Hippocampal formation (tissue), 2 donors: ENCODE measurements at places on chromosomes 7 and 10.
A peak's percentile ranks its signal among the peaks of the same experiment; 100 is the strongest.

GRCh38 chr10:116740971-116741370 lies 1.4 kb downstream of the HSPA12A start:
- DNase-seq, result no peak

DNA sequence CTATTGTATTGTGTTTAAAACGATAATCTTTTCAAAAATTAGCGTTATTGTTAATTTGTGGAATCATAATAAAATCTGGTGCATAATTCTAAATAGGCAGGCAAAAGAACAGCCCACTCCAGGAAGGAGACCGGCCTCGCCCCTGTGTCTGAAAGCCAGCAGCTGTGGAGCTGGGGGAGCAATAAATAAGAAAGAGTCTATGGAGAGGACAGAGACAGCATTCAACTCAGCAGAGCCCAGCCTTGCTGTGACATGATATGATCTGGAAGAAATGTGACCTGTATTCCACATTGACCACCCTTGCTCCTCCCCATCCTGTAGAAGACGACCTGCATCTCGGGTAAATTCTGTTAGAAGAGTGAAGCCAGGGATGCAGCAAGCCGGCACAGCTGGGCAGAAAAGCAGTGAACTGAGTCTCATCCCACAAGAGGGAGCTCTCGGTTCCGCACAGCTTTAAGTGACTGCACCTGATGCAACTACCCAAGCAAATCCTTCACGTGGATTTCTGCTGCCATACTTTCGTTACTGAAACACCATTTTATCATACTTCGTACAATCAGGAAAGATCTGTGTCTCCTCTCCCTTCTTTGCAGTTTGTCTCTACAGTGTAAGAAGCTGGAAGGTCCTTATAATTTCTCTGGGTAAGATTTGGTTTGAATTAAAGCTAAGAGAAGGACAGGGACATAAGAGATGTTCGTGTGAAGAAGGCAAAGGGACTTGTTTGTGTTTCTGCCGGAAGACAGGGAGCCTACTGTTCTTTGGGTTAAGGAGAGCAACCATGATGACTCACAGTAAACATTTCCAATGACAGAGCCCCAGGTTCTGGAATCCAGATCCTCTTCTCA lies 427.1 kb downstream of the GPAM start:
- peak; percentile 4 for DNase-seq

GRCh38 chr10:101464599-101464998 lies 110.6 kb downstream of the BTRC start:
- no peak for DNase-seq

- no peak for DNase-seq
These were observed 163.1 kb downstream of the PRKCQ start for GRCh38 chr10:6416892-6417512.

DNA sequence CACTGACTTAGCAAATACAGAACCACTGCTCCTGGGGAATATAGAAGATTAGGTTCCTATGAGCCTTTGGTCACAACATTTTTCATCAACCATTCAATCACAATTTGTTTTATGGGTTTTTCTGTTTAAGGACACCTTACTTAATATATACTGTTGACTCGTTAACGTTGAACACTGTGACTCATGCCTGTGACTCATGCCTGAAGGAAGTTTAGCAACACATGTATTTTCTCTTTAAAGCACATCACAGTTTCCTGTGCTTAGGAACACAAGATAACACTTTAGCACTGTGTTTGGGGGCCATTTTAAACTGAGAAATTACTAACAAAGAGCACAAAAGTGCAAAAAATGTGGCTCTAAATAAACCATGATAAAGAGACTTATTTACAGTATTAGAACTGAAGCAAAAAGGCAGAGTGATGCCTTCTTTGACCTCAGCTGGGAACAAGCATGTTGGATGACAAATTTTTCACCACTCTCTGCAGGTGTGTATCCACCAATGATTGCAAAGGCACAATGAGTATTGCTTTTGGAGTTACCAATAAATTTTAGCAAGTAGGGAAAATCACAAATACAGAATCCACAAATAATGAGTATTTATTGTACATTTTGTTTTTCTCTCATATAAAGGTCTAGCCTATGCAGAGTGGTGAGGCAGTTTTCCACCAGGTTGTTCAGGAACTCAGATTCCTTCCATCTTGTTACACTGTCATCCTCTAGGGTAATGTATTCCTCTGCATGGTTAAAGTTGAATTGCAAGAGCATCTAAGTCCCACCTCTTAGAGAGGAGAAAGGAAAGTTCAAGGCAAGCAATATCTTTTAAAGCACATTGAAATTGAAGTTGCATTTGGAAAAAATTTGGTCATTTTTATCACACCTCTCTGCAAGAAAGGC lies 7.3 kb downstream of the FGFBP3 start:
- DNase-seq, result no peak

- DNase-seq, result no peak
These were observed 31.6 kb upstream of the KCNIP2 start for GRCh38 chr10:101875068-101875688.

- DNase-seq, result no peak
These were observed 152.9 kb upstream of the INHBA start for GRCh38 chr7:41855798-41856197.

DNA sequence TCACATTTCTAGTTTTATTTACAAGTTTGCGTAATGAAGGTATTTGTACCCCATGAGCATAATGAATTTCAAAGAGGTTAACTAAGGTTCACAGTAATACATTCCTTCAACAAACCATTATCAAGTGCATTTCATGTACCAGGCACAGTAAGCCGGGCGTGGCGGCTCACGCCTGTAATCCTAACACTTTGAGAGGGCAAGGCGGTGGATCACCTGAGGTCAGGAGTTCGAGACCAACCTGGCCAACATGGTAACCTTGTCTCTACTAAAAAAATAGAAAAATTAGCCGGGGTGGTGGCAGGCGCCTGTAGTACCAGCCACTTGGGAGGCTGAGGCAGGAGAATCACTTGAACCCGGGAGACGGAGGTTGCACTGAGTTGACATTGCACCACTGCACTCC lies 4.3 kb upstream of the EIF3A start:
- no peak for DNase-seq

GRCh38 chr10:113226831-113227445 lies 276.9 kb downstream of the TCF7L2 start:
- no peak for DNase-seq

GRCh38 chr7:148026713-148027112 lies 563.9 kb upstream of the C7orf33 start:
- no peak for DNase-seq

GRCh38 chr10:48242171-48242904 lies 32.2 kb downstream of the FRMPD2 start:
- no peak for DNase-seq

GRCh38 chr10:110644598-110645462 lies 694 bp downstream of the RBM20 start:
- DNase-seq, result no peak

DNA sequence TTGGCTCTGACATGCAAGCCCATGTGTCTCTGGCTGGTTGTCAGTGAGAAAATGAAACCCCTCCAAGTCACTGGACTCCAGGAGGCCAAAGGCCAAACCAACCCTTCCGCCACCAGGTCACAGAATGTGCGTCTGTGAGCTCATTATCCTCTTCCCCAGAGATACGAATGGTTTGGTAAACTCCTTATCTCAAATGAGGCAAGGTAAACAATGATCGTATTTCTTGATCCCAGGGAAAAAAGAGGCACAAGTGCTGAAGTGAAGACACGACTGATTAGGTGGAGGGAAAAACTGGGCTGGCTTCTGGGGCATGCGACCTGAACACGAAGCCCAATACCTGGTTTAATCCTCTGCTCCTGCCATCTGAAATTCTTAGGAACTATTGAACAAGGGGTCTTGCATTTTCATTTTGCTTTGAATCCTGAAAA lies 70.6 kb upstream of the ARID5B start:
- DNase-seq, result no peak

- DNase-seq, result peak; percentile 14
These were observed 164.4 kb downstream of the SH2D4B start for GRCh38 chr10:80702143-80702542.

- no peak for DNase-seq
These were observed 373 bp downstream of the DHX32 start for GRCh38 chr10:125880719-125881118.

DNA sequence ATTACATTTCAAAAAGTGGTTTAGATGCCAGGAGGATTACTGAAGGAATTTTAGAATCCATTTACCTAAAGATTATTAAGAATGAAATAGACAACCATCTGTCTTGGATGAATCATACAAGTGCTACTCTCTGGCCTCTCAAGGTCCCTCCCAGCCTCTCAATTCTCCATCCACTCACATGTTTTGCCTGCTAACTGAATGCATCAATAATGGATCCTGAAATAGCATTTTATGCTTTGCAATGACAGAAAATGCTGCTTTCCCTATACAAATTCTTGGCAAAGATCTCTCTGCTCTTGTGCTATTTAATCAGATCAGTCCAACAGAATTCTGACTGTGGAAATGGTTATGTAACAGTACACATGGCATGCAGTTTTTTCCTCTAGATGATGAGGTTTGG lies 68.1 kb downstream of the HBP1 start:
- DNase-seq, result peak; percentile 29

DNA sequence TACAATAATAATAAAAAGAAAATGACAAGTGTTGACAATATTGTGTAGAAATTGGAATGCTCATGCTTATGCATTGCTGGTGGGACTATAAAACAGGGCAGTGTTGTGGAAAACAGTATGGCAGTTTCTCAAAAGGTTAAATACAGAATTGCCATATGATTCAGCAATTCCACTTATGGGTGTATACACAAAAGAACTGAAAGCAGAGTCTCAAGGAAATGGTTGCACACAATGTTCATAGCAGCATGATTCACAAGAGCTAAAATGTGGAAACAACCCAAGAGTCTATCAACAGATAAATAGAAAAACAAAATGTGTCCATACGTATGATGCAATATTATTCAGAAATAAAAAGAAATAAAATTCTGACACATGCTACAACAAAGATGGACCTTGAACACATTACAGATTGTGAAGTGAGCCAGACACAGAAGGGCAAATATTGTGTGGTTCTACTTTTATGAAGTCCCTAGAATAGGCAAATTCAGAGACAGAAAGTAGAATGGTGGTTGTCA lies 64.8 kb upstream of the GRM8 start:
- DNase-seq, result no peak
